ENCODE measurements at places on chromosomes 12 and 14. TPM values are rescaled to one million over a fixed set of nuclear protein-coding genes. Genes with fewer than 3 reads are reported as not detected.

The TSPAN11 gene
- 8.2 TPM for polyA plus RNA-seq

GRCh38 chr12:124501112-124501561 lies 66.3 kb downstream of the NCOR2 start:
- H3K4me3 ChIP-seq = no peak overlapping the region
- DNase-seq = peak; percentile 61
- H3K4me1 ChIP-seq = peaks cover 7% of the 10 kb centered on the region
- H3K27me3 ChIP-seq = no peaks in the 10 kb centered on the region

The CCDC184 gene
- 3.0 TPM for polyA plus RNA-seq

DNA sequence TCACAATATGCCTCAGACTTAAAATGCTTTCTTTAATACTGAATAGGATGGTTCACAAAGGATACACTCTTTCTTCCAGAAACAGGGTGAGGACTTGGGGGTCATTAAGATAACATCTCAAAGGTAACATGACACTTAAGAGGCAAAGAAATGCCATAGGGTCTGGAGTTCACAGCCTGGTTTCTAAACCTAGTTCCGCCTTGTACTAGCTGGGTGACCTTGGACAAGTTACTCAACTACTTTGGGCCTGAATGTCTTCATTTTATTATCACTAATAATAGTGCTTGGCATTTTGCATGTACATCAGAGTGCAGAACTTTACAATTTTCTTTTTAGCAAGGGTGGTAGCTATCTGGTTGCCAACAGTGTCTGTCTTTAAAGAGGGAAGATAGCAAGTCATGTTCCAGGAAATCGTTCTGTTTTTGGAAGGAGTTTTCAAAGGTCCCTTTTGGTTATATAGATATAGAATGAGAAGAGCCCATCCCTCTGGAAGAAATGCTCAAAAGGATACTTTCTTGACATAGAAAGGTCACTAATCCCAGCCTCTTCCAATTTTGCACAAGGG lies 257.8 kb downstream of the NUAK1 start:
- no peaks in the 10 kb centered on the region for H3K36me3 ChIP-seq
- H3K4me3 ChIP-seq = no peak overlapping the region
- DNase-seq = no peak
- H3K27ac ChIP-seq = no peak overlapping the region
- H3K4me1 ChIP-seq = no peaks in the 10 kb centered on the region

- no peak for DNase-seq
- H3K27ac ChIP-seq = no peak overlapping the region
- H3K4me1 ChIP-seq = peaks cover 23% of the 10 kb centered on the region
- H3K4me3 ChIP-seq = no peak overlapping the region
- H3K27me3 ChIP-seq = no peaks in the 10 kb centered on the region
Observed at GRCh38 chr14:99538275-99538674, 57.1 kb downstream of the CCNK start.

Measured in H1 (cell line).